Natural killer cell treated with Interleukin-12 subunit alpha and Interleukin-12 subunit beta and Interleukin-15 and Interleukin-18, amount 100 ng/mL, for 72 hours (primary cell): ENCODE measurements at places on chromosomes 11 and 22. TPM values are rescaled to one million over a fixed set of nuclear protein-coding genes. Genes with fewer than 3 reads are reported as not detected.

OR52L1 gene
- not detected for total RNA-seq

- no peak for DNase-seq
These were observed 88.1 kb downstream of the TP53I11 start for GRCh38 chr11:44862558-44863101.

DNA sequence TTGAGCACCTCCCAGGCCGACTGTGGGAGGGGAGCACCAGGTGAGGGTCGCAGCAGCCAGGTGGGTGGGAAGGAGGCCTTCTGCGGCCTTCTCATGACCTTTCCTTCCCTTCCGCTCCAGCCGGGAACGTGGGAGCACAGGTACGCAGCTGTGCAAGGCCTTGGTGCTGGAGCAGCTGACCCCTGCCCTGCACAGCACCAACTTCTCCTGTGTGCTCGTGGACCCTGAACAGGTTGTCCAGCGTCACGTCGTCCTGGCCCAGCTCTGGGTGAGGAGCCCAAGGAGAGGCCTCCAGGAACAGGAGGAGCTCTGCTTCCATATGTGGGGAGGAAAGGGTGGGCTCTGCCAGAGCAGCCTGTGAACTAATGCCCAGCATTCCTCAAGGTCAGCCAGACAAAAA, 2.6 kb downstream of the IL18BP start:
- DNase-seq = no peak

MMP13 gene
- not detected for total RNA-seq

C22orf39 gene
- total RNA-seq = 27.6 TPM

- DNase-seq = no peak
These were observed 82.8 kb downstream of the FBXO7 start for GRCh38 chr22:32557444-32557843.

DNA sequence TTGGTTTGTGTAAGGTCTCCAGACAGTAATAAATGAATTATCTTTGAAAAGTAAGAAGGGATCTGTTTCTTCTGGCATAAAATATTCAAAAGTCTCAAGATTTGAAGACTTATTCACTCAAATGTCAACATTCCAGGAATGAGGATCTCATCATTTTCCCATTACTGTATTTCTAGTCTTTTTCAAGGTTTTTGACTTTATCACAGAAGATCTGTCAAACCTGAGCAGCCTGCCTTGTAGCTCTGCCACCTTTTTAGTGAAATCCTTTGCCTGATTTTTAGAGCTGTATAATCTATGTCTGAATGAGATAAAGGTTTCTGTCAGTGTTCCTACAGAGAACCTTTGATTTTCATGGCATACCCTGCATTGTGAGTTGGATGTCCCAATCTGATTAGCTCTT, 4.0 kb downstream of the OR51F2 start:
- DNase-seq = no peak

TSPAN32 gene
- total RNA-seq = 9.9 TPM

TCF20 gene
- 69.0 TPM for total RNA-seq

- no peak for DNase-seq
These were observed 13.0 kb downstream of the CDC42BPG start for GRCh38 chr11:64831411-64831891.

JAML gene
- total RNA-seq = 1.4 TPM

CEND1 gene
- total RNA-seq = 3.4 TPM

DNA sequence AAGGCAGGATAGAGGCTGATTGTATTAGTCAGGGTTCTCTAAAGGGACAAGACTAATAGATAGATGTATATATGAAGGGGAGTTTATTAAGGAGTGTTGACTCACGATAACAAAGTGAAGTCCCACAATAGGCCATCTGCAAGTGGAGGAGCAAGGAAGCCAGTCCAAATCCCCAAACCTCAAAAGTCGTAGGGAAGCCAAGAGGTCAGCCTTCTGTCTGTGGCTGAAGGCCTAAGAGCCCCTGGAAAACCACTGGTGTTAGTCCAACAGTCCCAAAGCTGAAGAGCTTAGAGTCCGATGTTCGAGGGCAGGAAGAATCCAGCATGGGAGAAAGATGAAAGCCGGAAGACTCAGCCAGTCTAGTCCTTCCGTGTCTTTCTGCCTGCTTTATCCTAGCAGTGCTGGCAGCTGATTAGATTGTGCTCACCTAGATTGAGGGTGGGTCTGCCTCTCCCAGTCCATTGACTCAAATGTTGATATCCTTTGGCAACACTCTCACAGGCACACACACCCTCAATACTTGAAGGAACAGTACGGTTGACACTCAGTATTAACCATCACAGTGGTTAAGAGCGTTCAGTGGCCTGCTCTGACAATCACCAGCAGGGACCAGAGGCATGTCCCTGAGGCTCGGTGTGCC, 135.6 kb downstream of the CSNK2A3 start:
- no peak for DNase-seq

- no peak for DNase-seq
These were observed 9.0 kb upstream of the MUC5AC start for GRCh38 chr11:1148752-1149180.

DNA sequence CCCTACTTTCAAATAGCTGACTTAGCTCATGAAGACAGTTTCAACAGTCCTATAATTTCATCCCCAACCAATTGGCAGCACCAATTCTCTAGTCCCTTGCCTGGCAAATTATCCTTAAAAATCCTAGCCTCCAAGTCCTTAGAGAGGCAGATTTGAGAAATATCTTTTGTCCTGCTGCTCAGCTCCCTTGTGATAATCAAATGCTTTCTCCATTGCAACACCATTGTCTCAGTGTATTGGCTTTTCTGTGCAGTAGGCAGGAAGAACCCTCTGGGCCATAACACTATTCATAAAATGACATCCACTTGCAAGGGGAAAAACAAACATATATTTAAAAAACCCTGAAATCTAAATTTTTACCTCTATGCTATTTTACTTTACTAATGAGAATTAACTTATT, 89.6 kb downstream of the AASDHPPT start:
- DNase-seq = no peak
